ENCODE measurements at places on chromosomes 4 and X. TPM values are rescaled to one million over a fixed set of nuclear protein-coding genes. Genes with fewer than 3 reads are reported as not detected.

Gene RADX
- 5.4 TPM for total RNA-seq

Gene NPNT
- total RNA-seq = 11.0 TPM

Gene PABPC1L2A
- not detected for total RNA-seq

Gene MAGEA9B
- total RNA-seq = not detected

Gene MTNR1A
- total RNA-seq = not detected

Gene ABLIM2
- 15.5 TPM for total RNA-seq

Gene CPLX1
- total RNA-seq = 0.98 TPM

Gene ZMAT1
- 8.3 TPM for total RNA-seq

Gene GPR50
- not detected for total RNA-seq

Gene NAA11
- not detected for total RNA-seq

Gene BTC
- 0.74 TPM for total RNA-seq

Measured in vagina (tissue), 2 donors.